ENCODE measurements at places on chromosomes 16 and 17. TPM values are rescaled to one million over a fixed set of nuclear protein-coding genes. Genes with fewer than 3 reads are reported as not detected.

The TBC1D3B gene
- 0.83 TPM for total RNA-seq

The ITGA2B gene
- 1.7 TPM for total RNA-seq

The FNDC8 gene
- total RNA-seq = not detected

The TBC1D3C gene
- not detected for total RNA-seq

The CEMP1 gene
- total RNA-seq = not detected

The IFT20 gene
- total RNA-seq = 12.9 TPM

The PDE6G gene
- total RNA-seq = 2.5 TPM

The MPRIP gene
- 179 TPM for total RNA-seq

The CD7 gene
- 725 TPM for total RNA-seq

The TP53TG3F gene
- 0.30 TPM for total RNA-seq

The CDH5 gene
- total RNA-seq = not detected

The DNAH9 gene
- not detected for total RNA-seq

The ASGR1 gene
- 2.2 TPM for total RNA-seq

The TSPAN10 gene
- total RNA-seq = 0.35 TPM

Data from activated CD4-positive, alpha-beta T cell treated with anti-CD3 and anti-CD28 coated beads for 36 hours (primary cell).